ENCODE measurements at places on chromosomes 7 and 10. TPM values are rescaled to one million over a fixed set of nuclear protein-coding genes. Genes with fewer than 3 reads are reported as not detected.

PVRIG gene
- not detected for total RNA-seq

CPN1 gene
- total RNA-seq, result not detected

DNA sequence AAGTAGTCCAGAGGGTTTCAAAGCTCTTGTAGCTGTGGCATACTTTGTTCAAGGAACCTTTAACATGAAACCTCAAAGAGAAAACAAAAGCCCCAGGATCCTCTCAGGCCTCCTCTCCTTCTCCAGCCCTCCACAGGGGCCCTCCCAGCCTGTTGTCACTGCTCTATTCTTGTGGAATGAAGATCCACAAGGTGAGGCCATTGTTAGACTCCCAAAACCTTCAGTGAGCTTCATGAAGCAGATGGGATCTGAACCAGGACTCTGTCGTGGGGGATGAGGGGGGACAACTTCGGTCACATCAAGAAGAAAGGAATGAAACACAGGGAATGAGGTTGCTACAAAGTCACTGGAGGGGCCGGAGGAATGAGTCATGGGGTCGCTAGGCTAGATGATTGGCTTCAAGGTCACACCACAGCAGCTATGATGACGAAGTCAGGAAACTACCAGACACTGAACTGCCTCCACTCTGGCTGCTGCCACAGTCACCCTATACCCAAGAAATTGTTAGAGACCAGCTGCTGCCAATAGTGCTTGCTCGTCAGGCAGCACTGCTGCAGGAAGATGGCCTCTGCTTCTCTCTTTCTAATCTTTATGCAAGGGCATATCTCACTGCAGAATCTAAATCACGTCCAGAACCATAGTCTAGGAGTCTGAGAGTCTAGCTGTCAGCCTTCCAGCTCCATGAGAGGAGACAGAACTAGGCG is 208.8 kb downstream of the HIBADH start:
- DNase-seq, result no peak

ARHGAP19 gene
- 6.0 TPM for total RNA-seq

VENTX gene
- total RNA-seq, result not detected

DNA sequence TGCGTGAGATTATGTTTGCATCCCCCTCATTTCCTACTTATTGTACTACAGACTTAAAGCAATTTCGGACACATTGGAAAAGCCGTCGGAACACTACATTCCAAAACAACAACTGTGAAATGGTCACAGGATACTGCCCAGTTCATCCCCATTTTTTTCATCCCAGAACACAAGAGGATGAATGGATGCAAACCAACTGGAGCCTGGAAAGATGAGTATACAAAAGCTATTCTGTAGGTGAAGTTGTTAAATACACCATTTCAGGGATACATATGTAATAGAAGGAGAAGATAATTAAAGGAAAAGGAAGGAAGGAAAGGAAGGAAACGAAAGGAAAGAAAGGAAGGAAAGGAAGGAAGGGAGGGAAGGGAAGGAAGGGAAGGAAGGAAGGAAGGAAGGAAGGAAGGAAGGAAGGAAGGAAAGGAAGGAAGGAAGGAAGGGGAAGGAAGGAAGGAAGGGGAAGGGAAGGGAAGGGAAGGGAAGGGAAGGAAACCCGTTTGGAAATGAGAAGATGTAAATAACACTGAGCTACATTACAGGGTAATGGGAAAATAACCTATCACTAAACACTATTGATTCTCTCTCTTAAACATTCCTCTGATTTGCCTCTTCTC is 48.6 kb upstream of the C7orf33 start:
- DNase-seq, result no peak

EPHA1 gene
- not detected for total RNA-seq

DOCK4 gene
- 150 TPM for total RNA-seq

- DNase-seq, result no peak
Observed at GRCh38 chr7:117567781-117568180, 88.0 kb downstream of the CFTR start.

GRCh38 chr10:114021154-114021553 is 22.5 kb upstream of the ADRB1 start:
- DNase-seq, result no peak

DNA sequence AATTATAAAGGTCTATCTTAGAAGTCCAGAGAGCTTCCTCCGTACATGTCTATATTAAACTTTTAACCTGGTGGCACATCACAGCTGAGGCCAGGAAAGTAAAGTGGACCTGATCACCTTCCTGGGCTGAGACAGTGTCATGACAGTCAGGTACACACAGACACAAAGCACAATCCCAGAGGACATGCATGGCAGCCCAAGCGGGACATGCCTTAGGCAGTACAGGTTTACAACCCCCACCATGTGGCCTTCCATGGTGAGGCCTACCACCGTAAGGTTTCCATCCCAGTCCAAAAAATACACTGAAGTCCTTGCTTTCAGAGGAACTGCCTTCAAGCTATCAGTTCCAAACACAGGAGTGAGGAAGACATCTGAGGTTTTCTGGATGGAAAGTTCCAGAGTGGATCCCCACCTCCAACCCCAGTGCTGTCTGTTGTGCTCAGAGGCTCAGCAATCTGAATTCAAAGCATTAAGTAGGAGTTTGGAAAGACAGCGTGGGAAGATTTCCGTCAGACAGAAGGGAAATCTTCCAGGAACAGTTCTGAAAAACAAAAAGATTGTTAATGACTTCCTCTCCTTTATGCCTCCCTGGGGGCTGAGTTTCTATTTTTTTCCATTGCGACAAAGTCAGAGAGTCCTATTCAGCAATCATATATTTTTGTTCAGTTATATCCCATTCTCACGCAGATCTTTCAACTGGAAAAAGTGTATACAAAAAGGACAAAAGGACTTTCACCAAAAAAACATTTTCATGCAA is 20.1 kb downstream of the IFIT3 start:
- DNase-seq, result no peak

BMS1 gene
- 20.5 TPM for total RNA-seq

DNA sequence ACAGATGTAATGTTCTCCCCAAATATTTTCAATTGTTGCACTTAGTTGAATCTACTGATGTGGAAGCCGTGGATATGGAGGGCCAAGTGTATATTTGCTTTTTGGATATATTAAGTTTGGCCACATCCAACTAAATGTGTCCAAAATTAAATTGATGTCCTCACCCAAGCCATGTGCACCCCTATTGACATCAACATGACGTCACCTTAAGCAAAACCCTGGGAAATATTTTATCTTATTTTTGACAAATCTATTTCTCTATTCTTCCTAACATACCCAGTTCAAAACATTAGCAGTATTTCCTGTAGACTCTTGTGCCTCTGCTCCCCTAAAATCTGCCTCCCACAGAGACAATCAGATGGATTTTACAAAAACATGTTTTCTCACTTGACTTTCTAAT is 652.5 kb downstream of the PCDH15 start:
- no peak for DNase-seq

GRCh38 chr7:44964384-44964830 is 14.4 kb downstream of the MYO1G start:
- no peak for DNase-seq

- no peak for DNase-seq
Observed at GRCh38 chr7:90239625-90240228, 5.2 kb upstream of the CFAP69 start.

GRCh38 chr10:43801626-43802025 is 152.9 kb upstream of the ZNF32 start:
- no peak for DNase-seq

DNA sequence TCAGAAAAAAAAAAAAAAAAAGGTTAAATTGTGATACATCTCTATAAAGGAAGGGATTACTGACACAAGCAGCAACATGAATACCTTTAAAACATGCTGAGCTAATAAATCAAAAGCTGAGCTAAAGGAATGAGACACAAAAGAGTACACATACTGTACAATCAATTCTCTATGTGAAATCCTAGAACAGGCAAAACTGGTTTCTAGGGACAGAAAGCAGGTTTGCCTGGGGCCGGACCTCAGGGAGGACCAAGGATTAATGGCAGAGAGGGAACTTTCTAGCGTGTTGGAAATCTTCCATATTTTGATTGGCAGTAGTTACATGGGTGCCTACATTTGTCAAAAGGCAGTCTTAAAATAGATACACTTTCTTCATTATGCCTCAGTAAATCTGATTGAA is 52.5 kb downstream of the KLRG2 start:
- no peak for DNase-seq

UPK3BL1 gene
- total RNA-seq, result 13.4 TPM

DNA sequence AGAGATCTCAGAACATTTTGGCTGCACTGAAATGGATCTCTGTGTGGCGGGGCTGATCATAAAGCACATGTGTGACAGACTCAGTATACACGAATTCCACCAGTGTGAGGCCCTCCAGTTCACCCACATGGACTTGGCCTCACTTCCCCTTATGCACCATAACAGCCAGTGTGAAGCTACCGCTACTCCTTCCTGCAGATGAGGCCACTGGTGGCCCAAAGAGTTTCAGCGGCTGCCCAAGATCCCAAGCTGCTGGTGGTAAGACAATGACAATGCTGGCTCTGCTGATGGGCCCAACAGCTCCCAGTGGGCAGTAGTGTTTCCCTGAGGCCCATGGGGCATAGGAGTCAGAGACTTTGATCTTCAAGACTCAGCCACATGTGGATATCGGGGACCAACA is 21.0 kb upstream of the C10orf71 start:
- DNase-seq, result no peak

GRCh38 chr7:158649279-158649678 is 55.3 kb downstream of the NCAPG2 start:
- DNase-seq, result peak; percentile 36

DNA sequence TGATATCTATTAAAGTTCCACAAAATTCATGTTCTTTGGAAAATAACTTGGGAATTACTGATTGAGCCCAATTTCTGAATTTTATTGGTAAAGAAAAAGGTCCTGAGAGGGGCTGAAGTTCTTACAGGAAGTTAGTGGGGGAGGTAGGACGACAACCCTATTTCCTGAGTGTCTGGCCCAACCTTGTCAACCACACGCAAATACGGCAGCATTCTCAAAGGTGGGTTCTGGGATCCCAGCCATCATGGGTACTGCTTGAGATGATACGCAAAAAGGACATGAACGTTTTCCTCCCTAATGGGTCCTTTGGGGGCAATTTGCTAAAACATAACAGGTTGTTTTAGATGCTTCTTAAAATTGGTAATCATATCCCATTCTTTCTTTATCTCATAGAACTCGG is 2.7 kb upstream of the PDCD4 start:
- no peak for DNase-seq

NOD1 gene
- 41.0 TPM for total RNA-seq

ADAM12 gene
- 15.4 TPM for total RNA-seq

EVX1 gene
- total RNA-seq, result not detected

GRCh38 chr7:816751-817671 is 15.3 kb upstream of the SUN1 start:
- DNase-seq, result no peak

GRCh38 chr7:2243458-2243857 is 1.4 kb downstream of the NUDT1 start:
- no peak for DNase-seq

- DNase-seq, result no peak
Observed at GRCh38 chr7:25846722-25847121, 305.3 kb upstream of the NFE2L3 start.

- no peak for DNase-seq
Observed at GRCh38 chr7:66912195-66912594, 8.8 kb upstream of the TMEM248 start.

GRCh38 chr7:134546955-134547354 is 2.0 kb upstream of the AKR1B15 start:
- DNase-seq, result no peak

DNA sequence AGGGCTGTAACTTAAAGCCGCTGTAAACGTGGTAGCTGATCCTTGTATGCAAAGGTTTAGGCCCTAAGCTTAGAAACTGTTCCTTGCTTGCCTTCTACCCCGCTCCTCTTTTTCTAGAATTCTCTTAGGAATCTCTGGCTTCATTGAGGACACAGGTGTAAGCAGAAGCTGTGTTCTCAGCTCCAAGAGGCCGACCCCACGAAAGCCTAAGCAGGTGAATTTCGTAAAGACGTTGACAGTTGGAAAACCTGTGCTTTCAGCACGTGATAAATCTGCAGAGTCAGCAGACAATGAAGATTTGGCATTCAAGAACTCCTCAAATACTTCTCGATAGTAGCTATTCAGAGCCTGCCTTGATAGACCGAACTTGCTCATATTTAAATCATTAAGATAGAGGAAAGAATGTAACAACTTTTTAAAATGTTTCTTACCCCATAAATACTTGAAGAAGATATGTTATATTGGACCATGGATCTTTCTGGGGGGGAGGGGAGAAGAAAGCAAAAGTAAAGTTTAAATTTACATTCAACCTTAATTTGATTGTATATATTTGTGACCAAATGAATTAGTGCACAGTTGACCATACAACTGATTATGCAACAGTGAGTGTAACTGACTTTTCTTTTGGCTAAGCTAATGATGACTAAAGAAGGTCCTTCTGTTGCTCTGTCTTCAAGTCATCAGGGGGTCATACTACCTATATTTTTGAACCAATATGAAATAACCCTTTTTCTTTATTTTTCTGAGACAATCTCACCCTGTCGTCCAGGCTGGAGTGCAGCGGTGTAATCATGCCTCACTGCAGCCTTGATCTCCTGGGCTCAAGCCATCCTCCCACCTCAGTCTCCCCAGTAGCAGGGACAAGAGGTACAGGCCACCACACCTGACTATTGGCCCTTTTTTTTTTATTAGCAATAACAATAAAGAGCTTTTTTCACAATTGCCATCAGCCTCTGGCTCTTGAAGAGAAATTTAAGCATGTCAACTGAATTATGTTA is 1.2 kb upstream of the GDI2 start:
- no peak for DNase-seq

ALKBH4 gene
- total RNA-seq, result 12.5 TPM

- DNase-seq, result no peak
Observed at GRCh38 chr10:48697091-48697490, 12.4 kb downstream of the WDFY4 start.

ANKRD61 gene
- not detected for total RNA-seq

CALML5 gene
- not detected for total RNA-seq

DNA sequence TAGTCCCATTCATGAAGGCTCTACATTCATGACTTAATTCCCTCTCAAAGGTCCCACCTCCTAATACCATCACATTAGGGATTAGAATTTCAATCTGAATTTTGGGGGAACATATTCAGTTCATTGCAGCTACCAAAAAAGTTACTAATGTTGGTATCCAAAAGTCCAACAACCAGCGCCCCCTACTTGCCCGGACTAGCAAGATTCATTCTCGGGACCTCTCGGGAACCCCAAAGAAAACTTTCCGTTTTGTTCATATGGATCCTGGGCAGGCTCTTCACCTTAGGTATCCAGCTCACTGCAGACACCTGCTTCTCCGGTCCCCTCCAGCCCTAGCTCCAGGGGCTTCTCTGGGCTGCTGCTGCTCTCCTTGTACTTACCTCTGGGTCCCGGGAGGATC is 8.9 kb upstream of the GRK5 start:
- no peak for DNase-seq

GRCh38 chr7:98881561-98882315 is 3.4 kb downstream of the TRRAP start:
- DNase-seq, result no peak

Measured in glomerular endothelial cell (primary cell).